Hematopoietic multipotent progenitor cell treated with erythropoietin and hydrocortisone succinate and interleukin-3 and kit ligand, for 4 days (in vitro differentiated cells): ENCODE measurements at places on chromosomes 12 and 14.

- no peak for DNase-seq
Measured at GRCh38 chr12:57707250-57707649, 13.3 kb downstream of the OS9 start.

GRCh38 chr14:99955826-99956455 is 109.3 kb upstream of the EVL start:
- no peak for DNase-seq

DNA sequence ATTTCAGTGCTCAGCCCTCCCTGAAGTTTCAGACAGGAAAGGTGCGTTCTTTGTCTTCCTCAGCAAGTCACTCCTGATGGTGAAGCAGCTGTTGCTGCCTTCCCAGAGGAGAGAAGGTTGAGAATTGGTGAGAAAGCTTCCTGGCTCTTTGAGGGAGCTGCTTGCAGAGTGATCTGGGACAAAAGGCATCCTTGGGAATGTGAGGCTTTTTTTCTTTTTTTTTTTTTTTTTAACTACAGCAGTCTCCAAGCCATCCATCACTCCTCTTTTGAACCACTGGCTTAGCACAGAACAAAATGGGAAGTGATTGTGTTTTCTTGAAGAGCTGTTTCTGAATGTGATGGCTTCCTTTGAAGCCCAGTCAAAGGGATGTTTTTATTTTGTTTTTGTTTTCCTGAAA is 120.4 kb upstream of the LRIG3 start:
- no peak for DNase-seq

GRCh38 chr14:56187736-56188135 is 69.5 kb downstream of the PELI2 start:
- DNase-seq = no peak

GRCh38 chr12:82721726-82722125 is 35.0 kb downstream of the TMTC2 start:
- no peak for DNase-seq

GRCh38 chr12:31037931-31038330 is 35.7 kb upstream of the DDX11 start:
- DNase-seq = no peak

- no peak for DNase-seq
Measured at GRCh38 chr12:83758888-83759631, 1072.4 kb downstream of the TMTC2 start.

DNA sequence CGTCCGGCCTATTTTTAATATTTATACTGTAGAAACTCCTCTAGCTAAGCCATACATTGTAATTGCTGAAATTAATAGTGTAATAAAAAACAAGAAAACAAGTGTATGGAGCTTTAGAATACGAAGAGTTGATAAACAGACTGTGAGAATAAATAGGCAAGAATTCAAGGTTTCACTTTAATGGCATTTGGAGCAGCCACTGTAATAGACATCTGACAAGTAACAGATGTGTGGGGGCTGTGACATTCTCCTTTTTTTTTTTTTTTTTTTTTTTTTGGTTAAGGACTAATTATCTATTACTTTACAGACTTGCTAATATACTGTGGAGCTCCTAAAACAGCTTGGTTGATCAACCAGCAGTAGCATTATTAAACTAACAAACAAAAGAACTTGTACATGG is 42.1 kb upstream of the CFAP54 start:
- DNase-seq = peak; percentile 42

DNA sequence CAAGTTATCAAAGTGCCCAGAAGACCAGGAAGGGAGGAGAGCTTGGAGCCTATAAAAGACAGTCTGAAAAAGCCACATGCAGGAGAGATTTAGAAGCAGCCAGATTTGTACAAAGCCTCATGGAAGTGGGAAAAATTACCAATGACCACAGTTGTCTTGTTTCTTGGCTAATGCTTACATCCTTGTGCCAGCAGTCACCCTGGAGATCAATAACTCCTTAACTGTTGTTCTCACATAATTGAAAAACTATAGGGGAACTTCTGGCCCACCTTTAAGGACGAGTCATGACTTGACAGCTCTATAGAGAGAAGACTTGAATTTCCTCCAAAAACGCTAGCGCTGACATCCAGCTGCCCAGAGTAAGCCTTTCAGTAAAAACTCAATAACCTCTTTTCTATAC is 313.1 kb downstream of the GALC start:
- no peak for DNase-seq

GRCh38 chr12:121505513-121505912 is 75.3 kb downstream of the KDM2B start:
- no peak for DNase-seq

DNA sequence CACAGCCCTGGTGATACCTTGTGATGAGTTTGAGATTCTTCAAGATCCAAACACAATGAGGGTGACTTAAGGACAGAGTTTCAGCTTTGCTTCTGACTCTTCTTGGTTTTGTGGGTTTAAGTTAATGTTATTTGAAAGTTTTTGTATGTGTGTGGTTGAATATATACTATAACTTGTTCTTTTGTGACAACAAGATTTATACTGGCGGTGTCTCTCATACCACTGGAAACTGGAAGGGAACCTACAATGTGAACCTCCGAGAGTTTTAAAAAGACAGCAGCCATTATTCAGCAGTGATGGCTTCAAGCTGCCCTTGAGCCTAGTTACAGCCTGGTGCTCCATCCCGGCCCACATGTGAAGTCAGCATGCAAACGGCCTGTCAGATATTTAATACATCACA is 87.9 kb upstream of the IGF1 start:
- DNase-seq = no peak

DNA sequence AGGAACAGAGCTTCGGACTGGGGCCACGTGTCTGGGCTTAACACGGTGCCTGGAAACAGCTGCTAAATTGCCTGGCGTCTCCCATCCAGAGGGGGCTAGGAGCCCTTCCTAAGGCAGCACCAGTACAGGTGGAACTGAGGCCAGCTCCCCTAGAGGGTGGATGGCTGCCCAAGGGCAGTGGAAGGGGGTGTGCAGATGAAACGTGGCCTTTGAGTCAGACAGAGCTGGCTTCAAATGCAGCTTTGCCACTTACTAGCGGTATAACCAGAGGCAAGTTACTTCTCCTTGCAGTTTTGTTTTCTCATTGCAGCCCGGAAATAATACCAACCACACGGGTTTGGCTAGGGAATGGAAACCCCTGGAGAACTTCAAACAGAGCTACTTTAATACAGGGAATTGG is 59.3 kb upstream of the SLC24A4 start:
- DNase-seq = peak; percentile 38

GRCh38 chr14:20857630-20858261 is 33.4 kb upstream of the RNASE3 start:
- peak; percentile 89 for DNase-seq

- DNase-seq = no peak
Measured at GRCh38 chr12:83514372-83514771, 827.7 kb downstream of the TMTC2 start.

- no peak for DNase-seq
Measured at GRCh38 chr14:64649383-64649998, 54.7 kb upstream of the PLEKHG3 start.

GRCh38 chr12:95574799-95575452 is 23.6 kb upstream of the USP44 start:
- DNase-seq = peak; percentile 39

GRCh38 chr12:19075711-19076340 is 53.7 kb upstream of the PLEKHA5 start:
- DNase-seq = no peak

DNA sequence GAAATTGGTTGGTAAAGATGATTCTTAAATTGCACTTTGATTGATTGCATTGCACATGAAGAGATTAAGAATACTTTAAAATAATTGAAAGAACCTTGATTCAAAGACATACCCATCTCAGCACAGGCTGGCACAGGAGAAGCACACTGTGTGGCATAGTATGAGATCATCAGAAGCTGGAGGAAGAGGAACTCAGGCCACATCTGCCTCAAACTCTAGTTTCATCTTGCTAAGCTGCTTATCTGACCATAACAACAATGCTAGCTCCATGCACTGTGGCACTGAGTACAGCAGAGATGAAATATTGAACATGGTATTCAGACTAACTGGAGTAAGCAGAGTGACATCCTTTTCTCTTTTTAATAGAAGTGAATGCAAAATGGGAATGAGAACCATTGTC is 99.1 kb downstream of the TBC1D30 start:
- DNase-seq = peak; percentile 53

DNA sequence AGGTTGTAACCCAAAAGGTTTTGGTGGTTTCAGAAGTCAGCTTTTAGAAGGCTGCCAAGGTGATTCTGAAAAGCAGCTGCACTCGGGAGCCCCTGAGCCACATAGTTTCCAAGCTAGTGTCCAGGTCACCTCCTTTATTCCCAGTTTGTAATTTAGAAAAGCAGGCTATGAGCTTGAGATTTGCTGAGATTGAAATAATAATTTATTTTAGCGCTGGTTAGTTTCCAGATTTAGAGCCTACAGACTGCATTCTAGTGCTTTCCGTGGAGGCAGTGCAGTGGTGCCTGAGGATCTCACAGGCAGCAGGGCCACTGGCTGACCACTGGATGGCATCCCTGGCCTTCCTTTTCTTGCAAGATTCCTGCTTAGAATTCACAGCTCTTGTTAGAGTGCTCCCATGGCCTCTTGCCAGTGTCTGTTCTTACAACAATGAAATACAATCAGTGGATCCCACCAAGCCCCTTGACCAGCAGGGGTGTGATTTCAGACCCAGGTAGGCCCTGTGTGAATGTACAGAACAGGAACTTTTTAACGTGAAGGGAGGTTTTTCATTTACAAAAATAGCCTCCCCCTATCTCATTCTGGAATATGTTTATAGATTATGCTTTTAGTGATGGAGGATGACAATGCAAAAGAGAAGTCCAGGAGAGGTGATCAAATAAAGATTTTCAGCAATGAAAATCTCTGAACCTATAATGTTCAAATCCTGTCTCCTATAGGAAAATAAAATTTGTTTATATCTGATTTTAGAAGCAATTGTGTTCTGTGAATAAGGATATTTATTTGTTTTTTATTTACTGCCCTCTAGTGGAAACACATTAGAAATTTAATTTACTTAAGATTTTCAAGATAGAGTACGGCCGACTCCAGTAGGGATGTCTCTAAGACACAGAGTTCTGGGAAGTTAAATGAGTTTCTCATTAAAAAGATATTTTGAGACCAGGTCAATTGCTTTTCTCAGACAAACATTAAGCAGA is 362.1 kb upstream of the STXBP6 start:
- DNase-seq = peak; percentile 47

GRCh38 chr12:89117448-89118034 is 234.8 kb downstream of the DUSP6 start:
- DNase-seq = peak; percentile 25
